Activated naive CD4-positive, alpha-beta T cell treated with anti-CD3 and anti-CD28 coated beads, Interleukin-2, amount 50 U/mL, for 16 hours (primary cell): ENCODE measurements at places on chromosomes 1 and 21.

DNA sequence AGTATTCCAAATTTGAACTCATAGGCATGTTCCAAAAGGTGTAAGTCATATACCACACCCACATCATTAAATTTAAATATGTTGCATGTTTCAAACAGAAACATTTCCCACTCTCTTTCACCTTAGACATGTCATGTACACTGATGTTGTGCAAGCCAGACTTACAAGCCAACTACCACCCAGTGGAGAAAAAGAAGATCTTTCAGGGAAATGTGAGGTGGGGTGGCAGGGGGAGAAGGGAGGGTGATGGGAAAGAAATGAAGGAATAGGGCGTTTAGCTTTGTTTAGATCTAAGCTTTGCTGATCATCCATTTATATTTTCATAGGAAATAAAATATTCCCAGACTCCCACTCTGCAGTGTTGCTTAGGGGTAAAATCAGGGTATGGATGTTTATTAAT is 1.6 kb downstream of the NEGR1 start:
- DNase-seq, result no peak

GRCh38 chr1:46822248-46822826 is 23.5 kb downstream of the CYP4B1 start:
- DNase-seq, result no peak

DNA sequence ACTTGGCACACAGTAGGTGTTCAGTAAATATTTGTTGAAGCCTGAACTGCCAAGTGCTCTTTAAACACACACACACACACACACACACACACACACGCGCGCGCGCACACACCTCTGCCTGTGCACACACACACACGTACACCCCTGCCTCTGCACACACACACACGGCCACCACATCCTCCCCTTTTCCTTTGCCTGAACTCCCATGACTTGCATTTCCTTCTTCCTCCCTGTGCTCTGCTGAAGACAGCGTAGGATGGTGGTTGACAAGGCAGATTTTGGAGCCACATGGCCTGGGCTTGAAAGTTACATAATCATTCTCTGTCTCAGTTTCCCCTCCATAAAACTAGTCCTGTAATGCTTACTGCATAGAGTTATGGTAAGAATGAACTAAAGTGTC is 712.3 kb downstream of the PTPRU start:
- DNase-seq, result no peak

GRCh38 chr21:34282223-34282622 is 81.6 kb upstream of the KCNE2 start:
- DNase-seq, result no peak

- DNase-seq, result no peak
Measured at GRCh38 chr1:66919063-66919462, 5.6 kb downstream of the DNAI4 start.

DNA sequence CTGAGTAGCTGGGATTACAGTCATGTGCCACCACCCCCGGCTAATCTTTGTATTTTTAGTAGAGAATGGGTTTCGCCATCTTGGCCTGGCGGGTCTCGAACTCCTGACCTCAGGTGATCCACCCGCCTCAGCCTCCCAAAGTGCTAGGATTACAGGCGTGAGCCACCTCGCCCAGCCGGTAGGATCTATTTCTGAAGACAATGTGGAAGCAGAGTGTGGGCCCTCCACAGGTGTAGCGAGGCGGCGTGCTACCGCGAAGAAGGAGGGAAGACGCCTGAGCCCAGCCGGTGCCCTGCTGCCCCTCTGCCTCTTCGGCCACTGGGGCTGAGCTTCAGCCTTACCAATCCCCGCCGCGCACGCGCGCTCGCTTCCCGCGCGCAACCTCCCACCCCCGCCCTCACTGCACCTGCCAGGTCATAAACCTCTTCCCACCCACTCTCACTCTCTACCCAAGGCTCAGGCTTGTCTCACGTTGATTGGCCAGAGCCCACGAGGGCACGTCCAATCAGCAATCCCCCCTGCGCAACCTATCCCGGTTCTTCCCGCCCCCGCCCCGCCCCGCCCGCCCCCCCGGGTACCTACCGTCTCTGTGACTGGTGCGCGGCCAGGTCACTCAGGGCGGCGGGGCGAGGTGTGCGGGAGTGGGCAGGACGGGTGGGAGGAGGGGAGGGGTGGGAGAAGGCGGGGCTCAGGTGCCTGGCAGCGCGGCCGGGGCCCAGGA is 409 bp upstream of the HOOK1 start:
- peak; percentile 88 for DNase-seq

DNA sequence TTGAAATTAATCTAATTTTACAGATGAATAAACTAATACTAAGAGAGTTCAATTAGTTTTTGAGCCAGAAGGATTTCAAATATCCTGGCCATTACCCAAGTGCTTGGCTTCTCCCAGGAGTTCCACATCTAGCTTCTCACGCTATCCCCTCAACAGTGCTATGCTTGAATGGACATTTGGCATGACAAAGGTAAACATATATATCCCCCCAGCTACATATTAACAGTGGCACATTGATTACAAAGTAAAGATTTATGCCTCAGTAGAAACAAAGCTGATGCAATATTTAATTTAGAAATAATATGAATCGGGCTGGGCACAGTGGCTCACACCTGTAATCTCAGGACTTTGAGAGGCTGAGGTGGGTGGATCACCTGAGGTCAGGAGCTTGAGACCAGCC is 434.6 kb upstream of the PRMT6 start:
- no peak for DNase-seq

- DNase-seq, result no peak
Measured at GRCh38 chr1:21922090-21923013, 14.8 kb downstream of the HSPG2 start.

GRCh38 chr1:107389410-107390396 is 248.9 kb downstream of the NTNG1 start:
- DNase-seq, result no peak

- no peak for DNase-seq
Measured at GRCh38 chr1:24871306-24871901, 58.7 kb downstream of the RUNX3 start.

DNA sequence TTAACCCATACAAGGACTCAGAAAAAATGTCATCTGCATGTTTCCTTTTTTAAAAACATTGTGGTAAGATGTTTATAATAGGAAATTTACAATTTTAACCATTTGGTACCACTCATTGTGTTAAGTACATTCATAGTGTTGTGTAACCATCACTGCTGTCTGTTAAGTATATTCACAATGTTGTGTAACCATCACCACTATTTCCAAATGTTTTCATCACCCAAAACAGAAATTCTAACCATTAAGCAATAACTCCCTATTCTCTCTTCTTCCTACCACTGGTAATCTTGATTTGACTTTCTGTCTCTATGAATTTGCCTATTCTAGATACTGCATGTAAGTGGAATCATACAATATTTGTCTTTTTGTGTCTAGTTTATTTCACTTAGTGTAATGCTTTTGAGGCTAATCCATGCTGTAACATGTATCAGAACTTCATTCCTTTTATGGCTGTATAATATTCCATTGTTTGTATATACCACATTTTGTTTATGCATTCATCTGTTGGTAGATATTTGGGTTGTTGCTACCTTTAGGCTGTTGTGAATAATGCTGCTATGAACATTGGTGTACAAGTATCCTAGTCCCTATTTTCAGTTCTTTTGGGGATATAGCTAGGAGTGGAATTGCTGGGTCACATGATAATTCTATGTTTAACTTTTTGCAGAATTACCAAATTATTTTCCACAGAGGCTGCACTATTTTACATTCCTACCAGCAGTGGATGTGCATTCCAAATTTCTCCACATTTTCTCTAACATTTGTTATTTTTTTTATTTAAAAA is 14.1 kb downstream of the HIPK1 start:
- no peak for DNase-seq

DNA sequence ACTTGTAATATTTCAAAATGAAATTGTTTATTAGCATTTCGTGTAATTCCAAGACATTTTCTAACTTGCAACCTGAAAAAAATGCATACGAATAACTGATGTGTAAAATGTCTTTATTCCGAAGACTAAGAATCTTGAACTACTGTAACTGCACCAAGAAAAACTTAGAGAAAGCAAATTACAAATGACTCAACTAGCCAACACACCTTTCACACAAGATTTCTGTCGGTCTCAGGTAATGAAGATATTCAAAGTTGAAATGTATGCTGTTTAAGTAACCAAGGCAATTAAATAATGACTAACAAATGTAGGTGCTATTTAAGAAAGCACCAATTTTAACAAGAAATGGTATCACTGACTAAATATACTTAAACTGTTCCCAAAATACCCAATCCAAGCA is 2.1 kb downstream of the CLSTN1 start:
- DNase-seq, result no peak
